Left colon (tissue), 2 donors: ENCODE measurements at places on chromosomes 6 and 20. TPM values are rescaled to one million over a fixed set of nuclear protein-coding genes. Genes with fewer than 3 reads are reported as not detected.

- no peak for DNase-seq
Measured at GRCh38 chr6:134701301-134701700, 248.6 kb downstream of the ALDH8A1 start.

DNA sequence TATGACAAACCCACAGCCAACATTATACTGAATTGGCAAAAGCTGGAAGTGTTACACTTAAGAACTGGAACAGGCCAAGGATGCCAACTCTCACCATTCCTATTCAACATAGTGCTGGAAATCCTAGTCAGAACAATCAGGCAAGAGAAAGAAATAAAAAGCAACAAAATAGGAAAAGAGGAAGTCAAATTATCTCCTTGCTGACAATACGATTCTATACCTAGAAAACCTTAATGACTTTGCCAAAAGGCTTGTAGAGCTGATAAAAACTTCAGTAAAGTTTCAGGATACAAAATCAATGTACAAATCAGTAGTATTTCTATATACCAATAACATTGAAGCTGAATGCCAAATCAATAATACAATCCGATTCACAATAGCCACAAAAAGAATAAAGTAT, 32.4 kb downstream of the OR5V1 start:
- DNase-seq = no peak

DNA sequence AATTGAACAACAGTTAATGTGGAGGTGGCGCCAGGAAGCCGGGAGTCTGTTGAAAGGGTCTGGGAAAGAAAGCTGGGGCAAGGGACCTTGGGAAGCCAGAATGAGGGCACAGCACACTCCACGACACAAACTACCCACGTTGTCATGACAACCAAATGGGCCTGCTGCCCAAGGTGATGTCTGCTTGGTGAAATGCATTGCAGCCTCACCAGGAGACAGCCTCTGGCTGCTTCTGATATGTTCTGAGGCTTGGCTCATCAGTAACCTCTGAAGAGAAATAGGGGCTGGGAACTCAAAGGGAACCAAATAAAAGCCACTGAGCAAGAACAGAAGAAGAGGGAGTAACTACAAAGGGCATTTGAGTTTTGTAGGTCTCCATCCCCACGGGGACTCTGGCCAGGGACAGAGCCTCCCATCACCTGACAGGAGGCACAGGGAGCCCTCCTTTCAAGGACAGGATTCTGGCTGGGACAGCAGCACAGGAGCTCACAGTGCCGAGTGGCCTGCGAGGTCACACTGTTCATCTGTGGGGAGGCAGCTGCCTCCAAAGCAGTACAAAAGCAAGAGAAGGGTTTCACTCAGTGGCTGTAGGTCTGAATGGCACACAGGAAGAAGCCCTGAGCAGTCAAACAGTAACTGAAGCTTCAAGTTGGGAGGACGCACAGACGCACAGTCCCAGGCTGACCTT, 44.6 kb upstream of the KCNK16 start:
- DNase-seq = no peak

DNA sequence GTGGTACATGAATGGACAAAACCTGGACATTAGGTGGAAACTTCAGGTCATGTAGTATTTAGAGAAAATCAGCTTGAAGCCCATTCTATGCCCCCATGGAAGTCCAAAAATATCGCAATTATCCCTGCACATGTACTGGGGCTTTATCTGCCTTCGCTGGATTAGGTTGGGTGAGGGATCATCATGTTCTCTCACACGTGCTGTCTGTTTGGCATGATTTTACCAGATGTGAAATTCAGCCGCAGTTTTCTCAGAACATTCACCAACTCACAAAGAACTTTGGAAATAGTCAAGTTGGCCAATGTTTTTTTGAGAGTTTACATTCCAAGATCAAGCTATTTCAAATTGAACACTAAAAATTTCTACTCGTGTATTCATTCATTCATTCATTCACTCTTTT, 459.8 kb upstream of the CITED2 start:
- no peak for DNase-seq

GRCh38 chr6:149984773-149985172, 21.0 kb downstream of the ULBP1 start:
- no peak for DNase-seq

DNA sequence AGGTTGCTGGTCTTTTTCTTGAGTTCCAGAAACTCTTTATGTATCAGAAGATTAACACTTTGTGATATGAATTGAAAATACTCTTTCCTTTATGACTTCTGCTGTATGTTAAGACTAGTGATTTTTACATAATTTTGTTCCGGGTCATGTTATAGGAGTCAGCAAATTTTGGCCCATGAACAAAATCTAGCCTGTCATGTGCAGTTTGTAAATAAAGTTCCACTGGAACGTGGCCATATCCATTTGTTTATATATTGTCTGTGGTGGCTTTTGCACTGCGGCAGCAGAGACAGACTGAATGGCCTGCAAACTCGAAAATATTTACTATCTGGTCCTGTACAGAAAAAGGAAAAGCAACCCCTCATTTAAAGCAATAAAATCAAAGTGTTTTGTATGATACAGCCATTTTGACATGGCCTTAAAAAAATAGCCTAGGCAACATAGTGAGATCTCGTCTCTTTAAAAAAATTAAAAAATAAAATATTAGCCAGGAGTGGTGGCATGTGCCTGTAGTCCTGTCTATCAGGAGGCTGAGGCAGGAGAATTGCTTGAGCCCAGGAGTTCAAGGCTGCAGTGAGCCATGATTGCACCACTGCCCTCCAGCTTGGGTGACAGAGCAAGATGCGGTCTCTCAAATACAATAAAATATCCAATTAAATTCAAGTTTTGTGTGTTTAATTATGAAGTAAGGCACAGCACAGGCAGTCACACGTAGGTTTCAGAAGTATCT, 36.9 kb downstream of the SNX9 start:
- DNase-seq = no peak

- DNase-seq = no peak
Measured at GRCh38 chr6:163525926-163526325, 111.4 kb downstream of the QKI start.

GRCh38 chr20:9342651-9343050, 171.7 kb upstream of the LAMP5 start:
- DNase-seq = no peak

DNA sequence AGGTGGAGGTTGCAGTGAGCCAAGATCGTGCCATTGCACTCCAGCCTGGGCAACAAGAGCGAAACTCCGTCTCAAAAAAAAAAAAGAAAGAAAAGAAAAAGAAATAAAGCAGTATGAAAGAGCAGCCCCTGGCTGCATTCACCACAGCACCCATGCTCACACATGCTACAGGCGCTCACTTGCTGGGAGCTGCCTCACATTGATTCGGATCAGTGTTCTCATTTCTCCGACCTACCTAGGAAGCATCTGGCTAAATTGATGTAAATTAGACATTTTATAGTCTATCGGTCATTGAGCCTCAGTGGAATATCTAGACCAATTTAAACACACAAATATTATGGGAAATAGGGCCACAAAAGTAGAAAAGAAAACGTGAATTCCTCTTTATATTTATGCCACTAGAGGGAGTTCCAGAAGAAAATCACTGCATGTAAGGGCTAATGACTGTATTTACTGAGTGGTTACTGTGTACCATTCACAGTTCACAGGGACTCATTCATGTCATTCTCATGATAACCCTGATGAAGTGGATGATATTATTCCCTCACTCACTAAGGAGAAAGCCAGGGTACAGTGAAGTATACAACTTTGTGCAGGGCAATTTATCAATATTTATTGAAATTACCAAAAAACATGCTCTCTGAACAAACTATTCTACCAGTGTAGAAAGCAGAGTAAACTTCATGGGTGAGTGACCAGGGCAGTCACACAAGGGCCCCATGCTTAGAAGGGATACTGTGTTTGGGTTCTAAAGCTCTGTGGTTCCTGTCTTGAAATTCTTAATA, 5.3 kb upstream of the MOG start:
- DNase-seq = no peak

GRCh38 chr6:12605888-12606345, 110.7 kb upstream of the PHACTR1 start:
- DNase-seq = peak; percentile 48

DNA sequence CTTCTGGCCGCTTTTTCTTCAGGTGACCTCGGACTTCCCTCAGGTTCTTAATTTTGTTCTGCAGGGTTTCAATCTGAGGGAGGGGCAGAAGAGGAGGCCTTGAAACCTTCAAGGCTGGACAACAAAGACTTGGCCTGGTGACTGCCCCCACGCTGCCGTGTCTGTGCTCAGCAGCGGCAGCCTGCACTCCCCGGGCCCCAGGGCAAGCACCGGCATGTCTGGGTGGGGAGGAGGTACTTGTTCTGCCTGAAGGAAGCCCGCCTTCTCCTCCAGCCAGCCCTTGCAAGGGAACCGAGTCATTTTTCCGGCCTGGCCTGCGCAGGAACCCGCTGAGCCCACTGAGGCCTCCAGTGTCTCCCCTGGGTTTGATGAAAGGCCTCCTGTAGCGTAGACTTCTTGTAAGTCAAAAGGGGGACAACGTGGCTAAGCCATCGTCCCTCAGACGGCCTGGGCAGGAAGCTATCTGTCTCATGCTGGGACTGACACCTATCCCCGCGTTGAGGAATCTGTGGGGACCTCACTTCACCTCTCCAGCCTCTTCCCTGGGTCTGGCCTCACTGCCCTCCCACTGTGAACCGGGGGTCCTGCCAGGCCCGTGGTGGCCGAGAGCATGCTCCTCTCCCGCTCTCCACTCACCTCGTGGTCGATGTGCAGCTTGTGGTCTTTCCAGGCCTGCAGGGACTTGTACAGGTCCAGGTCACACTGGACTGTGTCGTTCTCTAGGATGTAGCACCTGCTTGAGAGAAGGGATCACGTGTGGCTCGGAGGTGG, 119.9 kb downstream of the SULF2 start:
- DNase-seq = no peak

DNA sequence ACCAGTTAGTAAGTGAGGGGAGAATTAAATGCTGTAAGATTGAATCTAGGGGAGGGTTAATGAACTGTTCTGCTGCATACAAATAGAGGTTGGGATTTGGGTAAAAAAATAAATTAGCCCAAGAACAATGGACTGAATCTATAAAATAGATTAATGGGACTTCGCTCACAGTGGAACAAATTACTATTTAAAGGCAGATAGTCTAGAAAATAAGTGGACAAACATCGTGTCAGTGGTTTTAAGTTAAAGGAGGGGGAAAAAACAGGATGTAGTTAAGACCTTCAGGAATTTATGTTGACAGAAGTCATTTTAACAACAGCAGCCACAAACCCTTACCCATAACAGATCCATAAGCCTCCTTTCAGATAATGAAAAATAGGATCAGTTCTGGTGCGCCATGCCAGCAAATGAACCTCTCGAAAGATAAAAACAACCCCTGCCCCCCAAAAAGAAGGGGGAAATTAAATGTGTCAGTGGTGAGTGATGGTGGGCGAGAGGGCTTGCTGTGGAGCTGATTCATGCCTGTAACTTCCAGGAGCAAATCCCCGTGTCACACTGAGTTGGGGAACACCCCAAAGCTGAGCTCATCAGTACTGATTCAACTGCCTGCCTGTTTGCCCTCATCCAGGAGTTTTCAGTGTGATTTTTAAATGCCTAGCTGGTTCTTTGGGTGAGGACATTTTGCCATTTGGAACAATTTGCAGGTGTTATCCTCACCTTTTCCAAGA, 86.8 kb downstream of the PPP1R14C start:
- DNase-seq = no peak

DNA sequence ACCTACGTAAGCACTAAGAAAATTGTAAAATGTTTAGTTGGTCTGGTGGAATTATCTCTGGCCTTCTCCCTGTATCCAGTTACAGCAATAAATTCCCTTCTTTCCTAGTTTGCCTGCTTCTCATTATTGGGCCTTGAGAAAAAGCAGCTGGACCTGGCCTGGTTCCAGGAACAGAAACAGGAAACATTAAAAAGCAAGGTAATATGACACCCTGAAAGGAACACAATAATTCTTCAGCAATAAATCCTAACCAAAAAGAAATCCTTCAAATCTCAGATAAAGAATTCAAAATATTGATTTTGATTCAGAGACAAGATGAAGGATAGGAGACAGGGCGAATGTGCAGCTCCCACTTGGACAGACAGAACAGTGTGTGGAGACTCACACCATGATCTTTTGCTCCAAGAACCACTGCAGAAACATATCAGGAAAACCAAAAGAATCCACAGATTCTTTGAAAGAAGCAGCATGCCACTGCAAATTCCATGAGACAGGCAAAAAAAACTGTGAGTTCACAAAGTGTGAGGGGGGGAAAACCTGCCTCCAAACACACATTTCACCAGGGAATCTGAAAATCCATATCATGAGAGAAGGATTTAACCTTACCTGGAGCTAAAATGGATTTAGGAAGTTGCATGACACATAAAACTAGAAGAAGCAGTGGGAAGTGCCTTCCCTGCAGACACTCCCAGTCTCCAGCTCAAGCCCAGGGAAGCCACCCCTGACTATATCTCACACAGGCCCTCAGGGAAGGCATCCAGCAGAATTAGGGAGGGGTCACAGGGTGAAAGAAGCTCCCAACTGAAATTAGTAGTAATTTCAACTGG, 28.9 kb downstream of the TREM1 start:
- peak; percentile 39 for DNase-seq

- no peak for DNase-seq
Measured at GRCh38 chr6:47362857-47363461, 53.3 kb upstream of the TNFRSF21 start.

DNA sequence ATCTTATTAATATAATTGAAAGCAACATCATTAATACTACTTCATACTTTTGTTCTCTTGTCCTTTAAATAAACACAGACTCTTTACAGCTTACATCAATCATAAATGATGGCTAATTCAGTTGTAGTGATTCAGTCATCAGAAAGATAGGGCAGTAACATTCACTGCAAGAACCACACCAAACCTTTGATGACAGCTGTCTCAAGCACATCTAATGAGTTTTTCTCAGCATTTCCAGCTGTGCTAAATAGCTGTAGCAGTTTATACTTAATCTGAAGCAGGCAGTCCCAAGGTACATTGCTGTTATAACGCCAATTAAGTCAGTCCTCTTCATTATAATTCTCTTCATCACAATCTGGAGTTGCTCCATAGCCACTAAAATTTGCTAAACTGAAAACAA, 45.7 kb downstream of the PREP start:
- no peak for DNase-seq

The PBOV1 gene
- total RNA-seq = not detected

The RFX6 gene
- 1.3 TPM for total RNA-seq

The MRPL14 gene
- total RNA-seq = 63.1 TPM

The MAFB gene
- 10.9 TPM for total RNA-seq

The SLC22A23 gene
- total RNA-seq = 75.2 TPM

The ESR1 gene
- total RNA-seq = 0.18 TPM

The RALGAPB gene
- 44.4 TPM for total RNA-seq

The LTA gene
- 0.36 TPM for total RNA-seq

The FRK gene
- 27.6 TPM for total RNA-seq
